Type B pancreatic cell (in vitro differentiated cells): ENCODE measurements at places on chromosomes 5 and 9. TPM values are rescaled to one million over a fixed set of nuclear protein-coding genes. Genes with fewer than 3 reads are reported as not detected.

Gene BBLN
- total RNA-seq: 108 and 150 TPM in 2 replicates

Gene IFNB1
- not detected in 2 replicates for total RNA-seq

Gene WDR55
- 29.4 and 32.4 TPM in 2 replicates for total RNA-seq

Gene FBLL1
- total RNA-seq: 2.1 and 3.3 TPM in 2 replicates

Gene ASPN
- total RNA-seq: 1.3 TPM in 1 of 2 replicates, not detected in the other

Gene MAMDC4
- total RNA-seq: 18.4 and 29.1 TPM in 2 replicates

Gene NTRK2
- 8.4 and 122 TPM in 2 replicates for total RNA-seq

Gene LTC4S
- total RNA-seq: 4.0 and 6.5 TPM in 2 replicates

Gene IQGAP2
- 20.2 and 24.7 TPM in 2 replicates for total RNA-seq

Gene WNK2
- 47.2 and 75.5 TPM in 2 replicates for total RNA-seq

Gene GADD45G
- 10.9 and 12.2 TPM in 2 replicates for total RNA-seq

GRCh38 chr5:52799358-52799982 lies 11.8 kb downstream of the ITGA1 start:
- DNase-seq: no peak

DNA sequence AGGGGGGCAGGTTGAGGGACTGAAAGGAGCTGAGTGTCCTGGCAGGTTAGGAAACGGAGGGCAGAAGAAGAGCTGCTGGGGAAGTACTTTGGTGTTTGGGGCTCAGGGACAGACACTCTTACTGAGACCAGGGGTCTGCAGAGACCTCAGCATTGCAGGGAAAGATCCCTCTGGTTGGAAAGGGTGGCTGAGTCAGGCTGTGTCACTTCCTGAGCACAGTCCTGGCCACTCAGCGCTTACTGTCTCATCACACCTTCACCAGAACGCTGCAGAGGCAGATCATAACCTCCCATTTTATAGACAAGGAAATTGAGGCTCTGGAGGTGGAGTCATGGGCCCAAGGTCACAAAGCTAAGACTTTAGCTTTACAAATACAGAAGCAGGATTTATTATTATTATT lies 54.3 kb downstream of the LMX1B start:
- no peak for DNase-seq

DNA sequence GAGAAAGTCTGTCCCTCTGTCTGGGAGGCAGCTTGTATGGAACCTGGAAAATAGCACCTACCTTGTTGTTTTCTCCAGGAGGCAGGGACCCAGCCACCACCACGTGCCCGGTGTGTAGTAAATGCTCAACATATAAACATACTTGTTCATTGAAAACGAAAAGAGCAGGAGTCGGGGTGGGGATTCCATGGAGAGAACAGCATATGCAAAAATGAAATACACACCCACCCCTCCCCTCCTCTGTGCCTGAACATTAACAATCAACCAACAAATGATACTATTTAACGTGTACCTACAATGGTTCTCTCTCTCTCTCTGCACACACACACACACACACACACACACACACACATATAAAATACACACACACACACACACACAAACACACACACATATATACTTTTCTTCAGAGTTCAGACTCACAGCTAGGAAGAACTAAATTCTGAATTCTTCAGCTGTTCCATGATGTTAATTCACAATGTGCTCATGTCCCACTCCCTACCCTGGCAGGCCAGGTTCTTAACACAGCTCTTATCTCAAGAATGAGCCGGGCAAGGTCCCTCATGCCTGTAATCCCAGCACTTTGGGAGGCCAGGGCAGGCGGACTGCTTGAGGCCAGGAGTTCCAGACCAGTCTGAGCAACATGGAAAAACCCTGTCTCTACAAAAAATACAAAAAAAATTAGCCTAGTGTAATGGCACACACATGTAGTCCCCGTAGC lies 16.3 kb upstream of the DENND1A start:
- DNase-seq: no peak

GRCh38 chr9:4225291-4226028 lies 74.4 kb downstream of the GLIS3 start:
- DNase-seq: no peak

- no peak for DNase-seq
Observed at GRCh38 chr5:73818357-73818756, 192.4 kb downstream of the ARHGEF28 start.

DNA sequence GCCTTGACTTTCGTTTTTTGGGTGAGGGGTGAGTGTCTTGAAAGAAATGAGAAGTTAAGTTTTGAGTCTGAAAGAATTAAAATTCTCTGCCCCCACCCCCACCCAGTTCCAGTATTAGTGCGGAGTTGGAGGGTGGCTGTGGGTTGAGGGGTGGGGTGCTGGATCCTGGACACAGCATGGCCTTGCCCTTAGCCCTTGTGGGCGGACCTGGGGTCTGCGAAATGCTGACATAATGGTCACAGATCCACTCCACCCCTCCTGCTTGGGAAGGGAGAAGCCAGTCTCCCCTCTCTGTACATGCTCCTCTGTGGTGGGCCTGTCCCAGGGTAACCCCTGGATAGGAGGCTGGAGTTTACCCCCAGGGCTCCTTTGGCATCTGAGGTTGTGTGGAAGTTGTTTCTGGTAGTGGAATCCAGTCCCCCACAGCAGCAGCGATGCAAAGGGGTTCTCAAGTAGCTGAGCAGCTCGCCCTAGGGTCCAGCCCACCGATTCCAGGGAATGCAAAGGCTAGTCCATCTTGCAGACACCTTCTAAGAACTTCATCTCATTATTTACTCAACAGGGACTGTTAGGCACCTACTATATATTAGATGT lies 42.8 kb upstream of the TCF7 start:
- no peak for DNase-seq

DNA sequence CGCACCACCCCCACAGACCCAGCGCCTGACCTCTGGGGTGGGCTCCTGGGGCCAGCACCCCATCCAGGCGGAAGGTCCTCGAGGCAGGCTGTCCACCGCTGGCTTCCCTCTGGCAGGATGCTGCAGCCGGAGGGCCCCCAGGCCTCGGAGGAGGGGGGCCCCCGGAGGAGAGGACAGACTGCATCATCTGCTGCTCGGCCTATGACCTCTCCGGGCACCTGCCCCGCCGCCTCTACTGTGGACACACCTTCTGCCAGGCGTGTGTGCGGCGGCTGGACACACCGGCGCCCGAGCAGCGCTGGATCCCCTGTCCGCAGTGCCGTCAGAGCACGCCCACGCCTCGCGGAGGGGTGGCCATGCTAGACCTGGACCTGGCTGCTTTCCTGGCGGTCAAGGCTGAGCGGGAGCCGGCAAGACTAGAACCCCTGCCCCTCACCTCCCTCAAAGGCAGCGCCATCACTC lies 1.2 kb downstream of the RNF224 start:
- DNase-seq: no peak

DNA sequence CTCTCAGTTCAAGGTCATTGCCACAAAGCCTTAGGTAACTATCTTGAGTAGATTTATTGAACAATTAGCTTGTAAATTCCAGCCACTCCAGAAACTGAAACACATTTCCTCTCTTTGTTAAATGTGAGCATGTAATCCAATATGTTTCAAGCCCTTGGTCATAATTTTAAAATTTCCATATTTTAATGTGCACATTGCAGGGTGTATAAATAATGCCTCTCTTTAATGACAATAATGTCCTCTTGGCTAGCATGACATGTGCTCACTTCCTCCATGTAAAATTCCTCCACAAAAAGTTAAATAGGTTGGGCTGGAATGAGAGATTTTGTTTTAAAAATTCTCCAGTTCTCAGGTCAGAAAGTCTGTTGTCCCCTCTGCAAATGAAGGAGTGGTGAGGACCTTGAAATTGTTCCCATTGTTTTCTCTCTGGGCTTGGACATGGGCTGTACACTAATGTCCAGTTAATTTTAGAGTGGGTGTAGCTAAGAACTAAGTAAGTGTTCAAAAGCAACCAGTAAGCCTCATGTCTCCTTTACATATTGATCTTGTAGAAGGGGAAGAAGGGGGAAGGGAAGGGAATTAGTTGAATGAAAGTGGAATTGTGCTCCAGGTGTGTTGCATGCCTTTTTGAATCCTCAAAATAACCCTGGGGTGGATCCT lies 2.9 kb downstream of the PPP3R2 start:
- DNase-seq: no peak

DNA sequence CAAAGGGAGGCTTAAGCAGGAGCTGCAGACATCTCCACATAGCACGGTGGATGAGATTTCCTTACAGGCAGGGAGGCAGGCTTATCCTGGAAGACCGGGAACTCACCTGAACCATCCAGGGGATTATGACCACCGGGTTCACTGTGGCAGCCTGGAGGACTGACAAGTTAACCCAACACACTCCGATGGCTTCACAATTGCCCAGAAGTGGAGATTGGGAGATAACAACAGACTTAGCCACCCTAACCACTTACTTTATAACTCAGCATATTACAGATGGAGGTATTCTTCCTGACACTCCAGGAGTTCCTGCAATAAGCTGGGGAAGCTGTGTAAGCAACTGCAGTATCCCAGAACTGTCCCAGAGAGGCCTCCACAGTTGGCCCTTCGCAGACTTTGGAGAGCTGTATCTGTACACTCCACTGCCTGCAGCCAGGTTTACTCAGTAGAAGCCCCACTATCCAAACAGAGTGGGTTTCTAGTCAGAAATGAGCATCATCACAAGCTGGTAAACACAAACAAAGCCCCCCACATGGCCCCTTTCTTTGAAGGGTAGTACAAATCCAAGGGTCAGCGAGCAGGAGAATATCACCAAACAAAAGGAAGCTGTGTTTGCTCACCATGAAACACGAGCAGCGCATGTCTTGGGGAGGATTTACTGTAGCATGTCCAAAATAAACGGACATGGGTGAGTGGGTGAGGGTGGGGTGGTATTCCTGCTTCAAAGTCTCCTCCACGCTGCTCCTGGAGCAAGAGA lies 462.2 kb downstream of the RASEF start:
- no peak for DNase-seq

GRCh38 chr9:117448066-117448465 lies 33.2 kb upstream of the ASTN2 start:
- DNase-seq: no peak

DNA sequence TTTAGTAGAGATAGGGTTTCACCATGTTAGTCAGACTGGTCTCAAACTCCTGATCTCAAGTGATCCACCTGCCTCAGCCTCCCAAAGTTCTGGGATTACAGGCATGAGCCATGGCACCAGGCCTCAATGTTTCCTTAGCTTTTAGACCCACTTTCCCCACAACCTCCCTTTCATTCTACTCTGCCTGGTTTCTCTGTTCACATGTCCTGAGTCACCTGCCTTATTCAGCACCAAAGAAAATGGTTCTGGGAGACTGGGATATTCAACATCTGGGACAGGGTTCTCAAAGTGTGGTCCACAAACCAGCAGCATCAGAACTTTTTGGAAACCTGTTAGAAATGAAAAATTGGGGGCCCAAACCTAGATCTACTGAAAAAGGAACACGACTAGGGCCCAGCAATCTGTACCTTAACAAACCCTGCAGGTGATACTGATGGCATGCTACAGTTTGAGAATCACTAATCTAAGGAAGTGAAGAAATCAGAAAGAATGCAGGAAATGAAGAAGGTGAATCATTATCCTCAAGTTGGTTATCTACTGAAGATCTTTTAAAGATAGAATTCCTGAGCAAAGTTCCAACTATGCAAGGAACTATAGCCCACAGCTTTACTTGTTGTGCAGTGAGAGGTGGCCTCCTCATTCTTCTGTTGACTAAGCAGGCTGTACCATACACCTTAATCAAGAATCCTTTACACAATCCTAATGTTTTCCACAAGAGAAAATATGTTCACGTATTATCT lies 51.8 kb upstream of the CTNNAL1 start:
- no peak for DNase-seq

- DNase-seq: no peak
Observed at GRCh38 chr5:10334831-10335230, 18.7 kb upstream of the MARCHF6 start.

GRCh38 chr5:33367416-33367815 lies 73.3 kb upstream of the TARS1 start:
- DNase-seq: no peak

DNA sequence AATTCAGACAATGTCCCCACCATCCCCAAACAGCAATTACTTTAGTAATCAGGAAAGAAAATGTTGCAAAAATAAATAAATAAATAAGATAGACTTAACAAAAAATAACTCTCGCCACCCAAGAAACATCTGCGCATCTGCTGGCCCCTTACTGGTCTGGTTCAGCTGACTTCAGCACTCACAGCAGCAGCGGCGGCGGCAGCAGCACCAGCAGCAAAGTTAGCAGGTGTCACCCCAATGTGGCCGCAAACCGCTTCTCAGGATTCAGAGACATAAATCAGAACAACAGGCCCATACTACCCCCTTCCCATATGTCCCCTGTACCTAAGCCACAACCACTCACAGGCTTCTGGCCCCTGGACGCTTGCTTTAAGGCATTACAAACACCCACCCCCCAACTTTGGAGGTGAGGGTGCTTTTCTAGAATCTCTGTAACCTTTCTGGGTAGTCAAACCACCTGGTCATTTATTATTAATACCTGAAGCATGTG lies 593.0 kb downstream of the BNC2 start:
- no peak for DNase-seq

- no peak for DNase-seq
Observed at GRCh38 chr9:72977670-72978069, 24.8 kb upstream of the ALDH1A1 start.

GRCh38 chr9:137073992-137074399 lies 3.3 kb upstream of the UAP1L1 start:
- DNase-seq: no peak

DNA sequence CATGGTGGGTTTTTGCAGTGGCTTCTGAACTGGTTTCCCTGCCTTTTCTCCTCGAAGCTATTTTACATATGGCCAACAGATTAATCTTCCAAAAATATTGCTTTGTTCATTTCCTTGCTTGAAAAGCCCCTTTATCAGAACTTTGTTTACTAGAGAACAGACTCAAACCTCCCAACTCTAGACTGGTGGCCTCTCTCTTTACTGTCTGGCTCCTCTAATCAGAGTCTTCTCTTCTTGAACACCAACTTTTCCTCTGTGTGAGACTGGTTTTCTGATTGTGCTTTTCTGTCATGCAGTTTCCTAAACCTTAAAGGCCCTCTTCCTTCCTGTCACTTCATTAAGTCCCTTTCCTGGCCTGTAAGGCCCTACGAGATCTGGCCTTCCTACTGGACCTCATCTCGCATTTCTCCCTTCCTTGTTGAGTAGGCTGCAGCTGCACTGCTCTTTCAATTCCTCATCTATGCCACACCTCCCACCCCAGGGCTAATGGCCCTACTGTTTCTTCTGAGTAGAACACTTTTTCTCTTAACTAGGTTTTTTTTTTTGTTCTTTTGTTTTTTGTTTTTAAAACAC lies 5.7 kb downstream of the C9orf43 start:
- no peak for DNase-seq

DNA sequence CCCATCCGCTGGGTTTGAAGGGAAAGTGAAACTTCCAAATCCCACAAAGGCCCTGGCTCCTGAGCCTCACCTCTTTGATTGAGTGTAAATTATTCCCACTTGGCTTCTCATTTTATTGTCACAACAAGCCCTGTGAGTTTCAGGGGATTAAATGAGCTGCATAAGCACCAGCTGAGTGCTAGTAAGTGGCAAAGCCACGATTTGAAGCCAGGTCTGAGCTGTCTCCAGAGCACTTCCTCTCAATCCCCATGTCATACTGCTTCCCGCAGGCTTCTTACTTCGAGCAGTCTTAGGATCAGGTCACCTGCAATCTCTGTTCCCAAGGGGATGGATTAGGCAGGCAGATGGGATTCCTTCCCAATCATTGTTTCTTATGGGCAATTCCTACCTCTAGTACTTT lies 18.0 kb downstream of the RPS14 start:
- DNase-seq: no peak
